Tracheal epithelial cell (primary cell): ENCODE measurements at places on chromosomes 3 and 15. TPM values are rescaled to one million over a fixed set of nuclear protein-coding genes. Genes with fewer than 3 reads are reported as not detected.

SETD2 gene
- total RNA-seq, result 22.7 and 24.1 TPM in 2 replicates

PRSS50 gene
- not detected in 2 replicates for total RNA-seq

ZNF385D gene
- 0.72 TPM in 1 of 2 replicates, not detected in the other for total RNA-seq

FAM107A gene
- 0.24 TPM in 1 of 2 replicates, not detected in the other for total RNA-seq
